ENCODE measurements at places on chromosomes 1 and 21.

DNA sequence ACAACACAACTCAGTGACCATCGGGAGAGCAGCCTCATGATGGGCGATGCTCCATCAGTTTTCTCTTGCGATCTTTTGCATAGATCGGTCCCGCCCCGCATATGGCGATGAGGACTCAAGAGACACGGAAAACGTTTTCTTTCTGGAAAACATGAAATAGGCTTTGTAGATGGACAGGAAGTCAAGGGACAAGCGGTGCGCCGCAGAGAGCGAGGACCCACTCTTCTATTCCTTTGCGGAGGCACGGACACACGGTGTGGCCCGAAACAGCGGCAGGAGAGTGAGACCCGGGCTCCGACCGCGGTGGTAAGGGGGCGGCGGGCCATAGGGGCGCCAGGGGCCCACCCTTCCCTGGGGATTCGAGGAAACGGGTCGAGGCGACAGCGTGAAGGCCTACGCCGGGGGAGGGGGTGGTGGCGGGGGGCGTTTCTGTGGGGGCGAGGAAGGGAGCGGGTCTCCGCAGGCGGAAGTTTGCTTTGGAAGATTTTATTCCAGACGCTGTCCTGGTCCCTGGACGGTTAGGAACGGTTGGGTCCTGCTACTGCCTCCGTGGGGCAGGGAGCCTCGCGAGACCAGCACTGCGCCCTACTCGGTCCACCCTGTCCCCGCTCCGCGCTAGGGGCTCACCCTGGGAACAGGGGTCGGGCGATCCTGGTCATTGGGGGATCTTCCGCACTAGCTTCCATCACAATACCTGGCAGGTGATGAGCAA is 796 bp upstream of the TDRKH start:
- no peak for DNase-seq

DNA sequence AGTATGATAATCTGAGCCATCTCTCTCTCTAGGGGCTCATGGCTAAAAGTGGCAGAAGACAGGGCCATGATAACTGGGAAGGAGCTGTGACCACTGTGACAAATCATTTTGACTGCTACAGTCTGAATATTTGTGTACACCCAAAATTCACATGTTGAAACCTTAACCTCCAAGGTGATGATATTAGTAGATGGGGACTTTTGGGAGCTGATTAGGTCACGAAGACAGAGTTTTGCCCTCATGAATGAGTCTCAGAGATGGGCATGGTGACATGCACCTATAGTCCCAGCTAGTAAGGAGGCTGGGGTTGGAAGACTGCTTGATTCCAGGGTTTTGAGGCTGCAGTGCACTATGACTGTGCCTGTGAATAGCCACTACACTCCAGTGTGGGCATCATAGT is 174.9 kb downstream of the PLD5 start:
- no peak for DNase-seq

DNA sequence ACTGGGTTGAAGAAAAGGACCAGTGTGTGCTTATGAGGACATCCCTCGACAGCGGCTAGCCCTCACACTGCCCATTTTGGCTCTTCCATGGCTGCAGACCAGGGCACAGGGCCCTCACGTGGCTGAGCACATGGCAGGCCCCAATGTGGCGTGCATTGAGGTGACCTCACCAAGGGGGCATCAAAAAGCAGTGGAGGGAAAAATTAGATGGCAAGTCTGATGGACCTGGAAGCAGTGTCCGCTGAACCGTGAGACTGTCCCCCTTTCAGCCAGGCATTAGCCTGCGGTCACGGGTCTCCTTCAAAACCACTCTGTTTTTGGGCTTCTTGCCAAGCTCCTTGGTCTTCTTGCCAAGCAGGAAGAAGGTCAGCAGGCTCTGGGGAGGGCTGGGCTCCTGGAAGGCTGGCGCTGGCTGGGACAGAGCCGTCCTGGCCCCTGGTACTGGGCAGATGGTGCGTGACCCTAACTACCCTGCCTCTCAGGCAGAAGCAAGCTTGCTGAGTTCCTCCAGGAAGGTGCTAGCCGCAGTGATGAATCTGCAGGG is 30.8 kb downstream of the TRIM67 start:
- no peak for DNase-seq

GRCh38 chr1:199283794-199284193 is 645.0 kb downstream of the PTPRC start:
- DNase-seq, result peak; percentile 18

DNA sequence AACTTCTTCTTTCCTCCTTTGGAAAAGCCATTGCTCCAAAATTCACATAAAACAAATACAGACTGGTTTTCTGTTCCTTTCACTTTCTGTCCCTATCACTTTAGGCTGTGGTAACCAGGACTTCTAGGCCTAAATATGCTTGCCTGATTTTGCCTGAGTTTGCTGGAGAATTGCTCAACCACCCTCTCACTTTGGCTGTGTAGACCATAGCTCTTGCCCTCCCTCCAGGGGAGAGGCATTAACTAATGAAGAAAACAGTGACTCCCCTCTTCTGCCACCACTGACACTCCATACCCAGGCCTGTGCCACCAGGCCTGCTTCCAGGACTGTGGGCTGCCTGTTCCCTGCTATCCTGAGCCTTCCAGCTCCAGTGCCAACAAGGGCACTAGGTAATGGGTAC is 163.5 kb downstream of the TOMM20 start:
- DNase-seq, result peak; percentile 59

- no peak for DNase-seq
These were observed 325.2 kb downstream of the DUSP10 start for GRCh38 chr1:221416723-221417122.

GRCh38 chr1:208511242-208511860 is 267.2 kb upstream of the PLXNA2 start:
- DNase-seq, result no peak

DNA sequence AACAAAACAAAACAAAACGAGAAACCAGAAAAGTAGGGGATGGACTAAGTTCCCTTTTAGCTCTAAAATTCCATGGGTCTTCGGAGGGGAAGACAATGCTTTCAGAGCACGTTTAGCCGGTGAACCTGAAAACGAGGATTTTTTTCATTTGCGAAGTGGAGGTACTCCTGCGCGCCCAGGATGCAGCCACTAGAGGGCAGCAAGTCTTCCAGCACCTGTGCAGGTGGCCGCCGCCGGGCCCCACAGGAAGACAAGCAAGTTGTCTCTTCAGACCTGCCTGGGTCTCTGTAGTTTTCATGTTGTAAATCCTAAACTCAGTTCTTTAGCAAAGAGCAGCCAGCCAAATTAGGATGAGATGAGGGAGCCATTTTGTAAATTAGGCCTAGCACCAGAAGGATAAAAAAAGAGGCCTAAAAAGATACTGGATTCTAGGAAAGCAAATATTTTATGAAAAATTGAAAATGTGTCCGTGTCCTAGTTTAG is 17.7 kb upstream of the SNX27 start:
- peak; percentile 81 for DNase-seq

GRCh38 chr1:67627336-67627735 is 57.7 kb upstream of the GADD45A start:
- no peak for DNase-seq

Measured in common myeloid progenitor, CD34-positive (primary cell).